ENCODE measurements at places on chromosomes 3 and 15.

GRCh38 chr15:61841466-61841865 lies 218.8 kb downstream of the VPS13C start:
- no peak for DNase-seq

GRCh38 chr15:40438712-40439111 lies 2.0 kb upstream of the BAHD1 start:
- no peak for DNase-seq

DNA sequence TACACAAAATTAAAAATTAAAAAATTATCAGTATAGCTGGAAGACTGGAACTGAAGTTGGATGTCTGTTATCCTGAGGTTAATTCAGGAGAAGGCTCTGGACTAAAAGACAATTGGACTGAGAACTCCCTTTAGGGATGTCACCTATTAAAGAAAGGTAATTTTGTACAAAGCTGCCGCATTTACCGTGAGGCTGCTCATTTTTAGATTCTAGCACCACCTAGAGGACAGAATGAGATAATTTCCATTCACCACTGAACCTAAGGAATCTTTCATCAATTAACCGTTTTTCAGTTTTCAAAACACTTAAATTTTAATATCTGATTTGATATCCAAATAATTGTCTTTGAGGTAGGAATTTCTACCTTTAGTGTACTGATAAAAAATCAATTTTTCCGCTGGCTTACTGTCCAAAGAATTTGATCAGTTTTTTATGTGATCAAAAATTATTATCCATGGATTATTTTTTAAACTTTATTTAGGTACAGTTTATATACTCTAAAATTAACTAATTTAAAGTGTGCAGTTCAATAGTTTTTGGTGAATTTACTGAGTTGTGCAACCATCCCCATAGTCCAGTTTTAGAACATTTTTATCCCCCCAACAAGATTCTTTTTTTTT lies 106.7 kb upstream of the TNIK start:
- DNase-seq: no peak

- no peak for DNase-seq
These were observed 21.6 kb upstream of the RASA2 start for GRCh38 chr3:141465221-141465620.

DNA sequence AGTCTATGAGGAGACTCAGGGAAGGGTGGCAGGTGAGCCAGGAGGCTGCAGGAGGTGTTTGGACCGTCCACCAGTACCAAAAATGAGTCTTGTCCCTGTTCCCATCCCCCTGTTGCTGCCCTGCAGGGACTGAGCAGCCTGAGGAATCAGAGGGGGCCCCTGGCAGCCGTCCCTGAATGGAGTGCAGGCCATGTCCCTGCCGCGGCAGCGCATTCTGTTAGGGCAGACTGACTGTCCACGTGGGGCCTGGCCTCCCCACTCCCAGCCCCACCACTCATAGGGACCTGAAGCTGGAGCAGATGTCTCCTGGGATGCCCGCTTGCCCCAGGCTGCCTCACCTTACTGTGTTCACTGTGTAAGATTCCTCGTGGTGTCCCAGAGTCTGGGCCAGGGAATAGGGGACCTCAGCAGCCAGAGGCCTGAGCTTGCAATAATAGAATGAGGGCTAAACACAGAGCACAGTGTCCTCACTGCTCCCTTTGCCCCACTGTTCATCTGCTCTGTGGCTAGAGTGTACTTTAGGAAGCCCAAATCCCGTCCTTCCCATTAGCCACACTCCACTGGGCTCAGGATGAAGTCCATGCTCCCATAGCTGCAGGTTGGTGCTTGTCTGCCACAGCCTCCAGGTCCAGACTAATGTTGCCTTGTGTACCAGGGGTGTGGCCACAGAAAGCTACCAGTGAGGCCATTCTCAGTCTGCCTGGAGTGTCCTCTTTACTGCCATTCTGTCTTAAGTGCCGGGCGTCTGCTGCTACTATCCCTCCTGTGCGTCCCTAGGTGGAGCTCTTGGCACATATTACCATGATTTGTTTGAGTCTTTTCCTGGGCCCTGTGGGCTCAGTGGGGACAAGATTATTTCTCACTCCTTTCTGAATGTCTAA lies 63.2 kb downstream of the HCN4 start:
- peak; percentile 12 for DNase-seq

GRCh38 chr15:60535265-60535664 lies 56.3 kb upstream of the ICE2 start:
- no peak for DNase-seq

GRCh38 chr3:179929091-179929529 lies 107.6 kb downstream of the PEX5L start:
- peak; percentile 4 for DNase-seq

- DNase-seq: no peak
These were observed 47.7 kb upstream of the HES1 start for GRCh38 chr3:194087995-194088855.

- no peak for DNase-seq
These were observed 941.1 kb upstream of the CFAP20DC start for GRCh38 chr3:59990915-59991314.

- no peak for DNase-seq
These were observed 76.4 kb upstream of the SCN5A start for GRCh38 chr3:38725726-38726419.

GRCh38 chr15:72472992-72473610 lies 1.0 kb upstream of the ARIH1 start:
- no peak for DNase-seq
